ENCODE measurements at places on chromosomes 4 and X.

DNA sequence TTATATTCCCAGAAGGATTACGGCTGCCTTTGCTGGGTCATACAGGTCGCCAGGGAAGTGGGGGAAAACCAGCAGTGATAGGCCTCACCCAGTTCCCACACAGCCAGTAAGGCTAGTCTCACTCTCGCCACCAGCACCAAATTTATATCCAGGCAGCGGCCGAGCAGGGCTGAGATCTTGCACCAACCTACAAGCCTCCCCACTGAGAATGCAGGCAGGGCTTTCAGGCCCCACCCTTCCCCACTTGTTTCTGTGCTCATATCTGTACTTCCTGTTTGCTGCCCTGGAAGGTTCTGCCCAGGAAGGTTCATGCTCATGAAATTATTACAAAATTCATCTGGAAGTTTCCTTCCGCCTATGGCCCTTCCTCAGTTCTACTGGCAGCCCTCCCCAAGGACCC, 179.7 kb downstream of the STIM2 start:
- DNase-seq, result no peak

- DNase-seq, result no peak
These were observed 9.8 kb upstream of the TMEM185A start for GRCh38 chrX:149641432-149641831.

GRCh38 chr4:48664938-48665337, 115.1 kb downstream of the FRYL start:
- DNase-seq, result no peak

- no peak for DNase-seq
These were observed 96.4 kb upstream of the ZCCHC13 start for GRCh38 chrX:74207539-74207938.

DNA sequence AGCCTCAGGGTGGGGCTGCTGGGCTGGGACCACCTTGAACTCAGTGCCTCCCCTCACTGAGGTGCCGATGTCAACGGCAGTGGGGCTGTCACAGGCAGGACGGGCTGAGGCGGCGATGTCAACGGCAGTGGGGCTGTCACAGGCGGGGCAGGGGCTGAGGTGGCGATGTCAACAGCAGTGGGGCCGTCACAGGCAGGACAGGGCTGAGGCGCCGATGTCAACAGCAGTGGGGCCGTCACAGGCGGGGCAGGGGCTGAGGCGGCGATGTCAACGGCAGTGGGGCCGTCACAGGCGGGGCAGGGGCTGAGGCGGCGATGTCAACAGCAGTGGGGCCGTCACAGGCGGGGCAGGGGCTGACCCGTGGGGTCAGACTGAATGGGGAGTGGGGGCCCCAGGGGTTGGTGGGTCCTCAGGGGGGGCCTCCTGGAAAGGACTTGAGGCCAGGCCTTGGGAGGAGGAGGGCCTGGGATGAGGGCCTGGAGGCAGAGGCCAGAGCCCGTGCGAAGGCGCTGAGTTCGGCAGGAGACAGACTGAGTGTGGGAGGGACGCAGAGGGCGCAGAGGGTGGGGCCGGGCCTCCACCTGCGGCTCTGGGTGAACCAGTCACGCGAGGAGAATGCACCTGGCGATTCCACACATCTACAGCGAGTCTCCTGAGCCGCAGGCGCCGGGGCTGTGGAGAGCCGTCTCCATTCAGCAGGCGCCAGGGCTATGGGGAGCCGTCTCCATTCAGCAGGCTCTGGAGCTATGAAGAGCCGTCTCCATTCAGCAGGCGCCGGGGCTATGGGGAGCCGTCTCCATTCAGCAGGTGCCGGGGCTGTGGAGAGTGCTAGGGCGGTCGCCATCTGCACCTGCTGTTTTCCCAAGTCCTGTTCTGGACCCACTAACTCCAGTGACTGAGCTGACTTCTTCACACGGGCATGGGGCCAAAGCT, 22.9 kb downstream of the ATP5ME start:
- no peak for DNase-seq

DNA sequence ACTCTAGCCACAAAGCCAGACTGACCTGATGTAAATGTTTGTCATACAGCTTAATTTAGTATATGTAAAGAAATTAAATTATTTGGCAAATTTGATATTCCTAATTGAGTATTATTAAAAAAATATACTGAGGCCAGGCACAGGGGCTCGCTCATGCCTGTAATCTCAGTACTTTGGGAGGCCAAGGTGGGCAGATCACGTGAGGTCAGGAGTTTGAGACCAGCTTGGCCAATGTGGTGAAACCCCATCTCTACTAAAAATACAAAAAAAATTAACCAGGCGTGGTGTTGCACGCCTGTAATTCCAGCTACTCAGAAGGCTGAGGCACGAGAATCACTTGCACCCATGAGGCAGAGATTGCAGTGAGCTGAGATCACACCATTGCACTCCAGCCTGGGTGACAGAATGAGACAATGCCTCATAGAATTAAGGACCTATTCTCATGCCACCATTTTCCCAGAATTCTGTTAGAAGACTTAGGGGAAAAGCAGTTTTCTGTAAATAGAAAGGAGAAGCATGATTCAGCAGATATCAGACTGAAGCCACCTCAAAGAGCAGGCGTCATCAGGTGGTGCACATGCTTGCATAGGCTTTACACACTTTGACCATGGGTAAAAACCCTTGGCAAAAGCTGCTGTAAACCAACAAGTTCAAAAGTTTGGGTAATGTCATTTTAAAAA, 6.1 kb downstream of the UBQLN2 start:
- no peak for DNase-seq

DNA sequence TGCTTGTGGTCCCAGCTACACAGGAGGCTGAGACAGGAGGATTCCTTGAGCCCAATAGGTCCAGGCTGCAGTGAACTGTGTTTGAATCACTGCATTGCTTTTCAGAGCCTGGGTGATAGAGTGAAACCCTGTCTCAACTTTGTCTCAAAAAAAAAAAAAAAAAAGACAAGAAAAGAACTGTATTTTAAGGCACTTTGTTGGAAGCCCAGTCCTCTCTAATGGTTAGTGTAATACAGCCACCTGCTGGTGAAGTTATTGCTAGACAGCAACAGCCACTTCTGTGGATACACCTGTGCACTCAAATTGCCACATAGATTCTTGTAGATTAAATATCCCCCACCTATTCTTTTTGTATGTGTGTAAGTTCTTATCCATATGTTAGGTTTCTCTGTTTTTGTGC, 10.1 kb upstream of the FGG start:
- DNase-seq, result no peak

DNA sequence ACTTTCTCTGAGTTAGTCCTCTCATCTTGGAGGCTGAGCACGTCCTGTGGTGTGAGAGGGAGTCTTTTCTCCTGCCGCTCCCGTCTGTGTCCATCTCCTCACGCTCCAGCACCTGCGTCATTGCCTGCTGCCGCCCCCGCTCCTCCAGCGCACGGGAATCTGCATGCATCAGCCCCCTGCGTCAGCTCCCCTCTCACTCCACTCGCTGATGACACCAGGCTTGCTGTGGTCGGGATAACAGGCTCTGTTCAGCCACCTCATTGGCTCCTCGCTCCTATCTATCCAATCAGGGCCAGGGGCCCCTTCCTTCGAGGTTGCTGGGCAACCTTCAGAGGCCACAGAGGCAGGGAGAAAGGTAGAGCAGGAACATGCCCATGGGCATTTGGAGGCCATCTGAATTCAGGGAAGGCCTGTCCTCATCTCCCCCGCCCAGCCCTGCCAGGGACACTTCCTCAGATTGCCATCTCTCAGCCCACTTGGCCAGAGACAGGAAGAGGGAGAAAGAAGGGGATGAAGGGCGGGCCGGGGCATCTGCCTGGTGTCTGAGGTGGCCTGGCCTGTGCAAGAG, 9.3 kb downstream of the ZNF185 start:
- peak; percentile 32 for DNase-seq

DNA sequence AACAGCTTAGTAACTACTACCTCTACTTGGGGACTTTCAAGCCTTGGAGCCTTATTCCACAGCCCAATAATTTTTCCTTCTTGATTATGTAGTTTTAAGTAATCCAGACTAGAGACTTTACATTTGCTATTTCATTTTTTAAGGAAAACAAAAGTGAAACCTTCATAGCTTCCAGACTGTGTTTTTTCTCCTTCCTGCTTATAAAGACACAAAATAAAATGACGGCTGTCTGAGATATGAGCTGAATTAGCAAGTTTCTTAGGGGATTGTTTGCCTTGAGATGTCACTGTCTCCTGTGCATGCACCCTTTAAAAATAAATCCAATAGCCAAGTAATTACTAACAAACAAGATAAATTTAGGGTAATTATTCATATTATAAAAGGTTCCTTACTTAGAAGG, 78.8 kb upstream of the PACRGL start:
- DNase-seq, result no peak

DNA sequence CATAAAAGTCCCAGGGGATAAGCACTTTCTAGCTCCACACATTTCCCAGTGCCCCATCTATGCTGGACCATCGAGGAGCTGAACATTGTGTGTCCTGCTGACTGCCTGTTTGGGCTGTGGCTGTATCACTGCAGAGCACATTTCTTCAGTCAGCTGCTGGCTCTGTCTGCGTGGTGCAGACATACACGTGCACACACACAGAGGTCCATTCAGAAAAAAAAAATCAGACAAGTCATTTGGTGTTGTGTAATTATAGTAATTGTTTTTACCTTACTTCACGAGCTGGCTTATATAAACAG, 1.1 kb upstream of the PDLIM3 start:
- no peak for DNase-seq
